Omental fat pad (tissue), 4 donors: ENCODE measurements at places on chromosomes 2 and 18.
A peak's percentile ranks its signal among the peaks of the same experiment; 100 is the strongest.

- DNase-seq, result peak; percentile 35
These were observed 515 bp upstream of the PLEKHB2 start for GRCh38 chr2:131104487-131105155.

- DNase-seq, result no peak
These were observed 58.6 kb upstream of the TMEM17 start for GRCh38 chr2:62564380-62565137.

GRCh38 chr18:57585855-57586250, 649 bp downstream of the FECH start:
- no peak for DNase-seq

GRCh38 chr18:34399892-34400291, 175.2 kb upstream of the NOL4 start:
- no peak for DNase-seq

- DNase-seq, result no peak
These were observed 797.0 kb downstream of the METTL4 start for GRCh38 chr18:1774261-1774660.

DNA sequence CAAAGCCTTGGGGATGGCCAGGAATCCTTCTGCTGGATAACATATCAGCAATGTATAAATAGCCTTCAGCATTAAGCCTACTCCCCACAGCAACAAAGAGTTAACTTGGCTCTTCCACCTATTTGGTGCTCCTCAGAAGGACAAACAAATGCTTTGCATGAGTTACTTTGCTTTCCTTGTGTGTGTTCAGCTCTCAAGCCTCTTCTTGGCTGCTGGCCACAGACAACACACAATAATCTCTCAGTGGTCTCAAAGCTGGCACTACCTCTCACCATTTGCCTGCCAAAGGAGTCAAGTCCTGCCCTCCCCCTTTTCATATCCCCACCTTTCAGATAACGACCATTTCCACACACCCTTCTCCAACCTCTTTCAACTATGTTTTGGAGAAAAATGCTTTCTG, 17.5 kb downstream of the FTCDNL1 start:
- no peak for DNase-seq

- no peak for DNase-seq
These were observed 244.3 kb downstream of the METTL4 start for GRCh38 chr18:2326999-2327398.

GRCh38 chr2:189168856-189169499, 10.6 kb downstream of the COL5A2 start:
- DNase-seq, result no peak

GRCh38 chr18:8960740-8961657, 141.5 kb upstream of the NDUFV2 start:
- no peak for DNase-seq

- no peak for DNase-seq
These were observed 572 bp downstream of the RPS27A start for GRCh38 chr2:55232863-55233657.

GRCh38 chr18:47725656-47726055, 204.8 kb downstream of the SMAD2 start:
- no peak for DNase-seq

GRCh38 chr2:16784652-16785051, 119.0 kb upstream of the CYRIA start:
- no peak for DNase-seq

GRCh38 chr2:190451561-190452176, 43.5 kb downstream of the MFSD6 start:
- no peak for DNase-seq

- no peak for DNase-seq
These were observed 12.0 kb upstream of the DYM start for GRCh38 chr18:49472459-49472858.

DNA sequence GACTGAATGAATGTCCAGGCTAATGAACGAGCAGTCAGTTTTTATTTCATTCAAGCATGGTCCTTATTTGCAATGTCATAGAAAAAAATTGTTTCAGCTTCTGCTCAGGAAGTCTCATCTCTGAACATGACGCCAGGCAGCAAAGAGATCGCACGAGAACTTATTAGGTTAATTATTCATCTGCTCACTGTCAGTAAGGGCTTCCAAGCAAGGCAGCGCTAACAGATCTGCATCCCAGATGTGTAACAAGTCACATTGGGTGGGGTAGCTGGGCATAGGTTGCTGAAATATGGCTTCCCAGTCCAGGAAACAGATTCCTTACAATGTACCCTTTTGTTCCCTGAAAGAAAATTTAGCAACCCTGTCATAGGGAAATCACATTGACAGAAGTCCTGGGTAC, 63.5 kb downstream of the ANKRD44 start:
- no peak for DNase-seq

GRCh38 chr2:59899692-59900091, 653.8 kb downstream of the BCL11A start:
- DNase-seq, result no peak

DNA sequence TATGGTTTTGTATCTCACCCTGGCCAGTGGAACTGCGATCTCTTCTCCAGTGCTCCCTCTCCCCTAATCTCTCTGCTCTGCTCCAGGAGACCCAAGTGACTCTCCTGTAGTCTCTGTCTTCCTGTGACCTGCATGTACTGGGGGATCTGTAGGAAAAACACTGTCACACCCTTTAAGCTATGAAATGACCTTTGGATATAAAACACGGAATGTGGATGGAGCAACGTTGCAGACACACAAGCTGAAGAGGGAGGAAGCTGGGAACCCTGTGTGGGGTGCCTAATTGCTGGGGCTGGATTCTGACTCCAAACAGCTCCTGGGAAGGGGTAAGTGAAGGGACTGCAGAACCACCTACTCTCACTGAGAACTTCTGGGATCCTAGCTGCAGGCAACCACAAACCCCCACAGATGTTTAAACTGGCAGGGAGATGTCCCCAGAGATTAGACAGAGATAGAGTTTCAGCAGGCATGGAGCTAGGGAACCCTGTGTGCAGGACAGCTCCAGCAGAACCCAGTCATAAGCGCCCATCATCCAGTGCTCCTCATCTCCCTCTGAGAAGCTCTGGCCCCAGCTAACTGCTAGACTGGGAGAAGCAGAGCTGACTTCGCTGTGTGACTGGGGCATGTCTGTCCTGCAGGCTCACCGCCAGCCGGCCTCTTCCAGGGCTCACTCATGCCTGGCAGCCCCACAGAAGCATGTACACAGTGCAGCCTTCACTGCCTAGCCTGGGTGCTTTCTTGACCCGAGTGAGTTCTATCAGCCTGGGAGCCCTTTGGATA, 482.7 kb upstream of the SETBP1 start:
- no peak for DNase-seq

DNA sequence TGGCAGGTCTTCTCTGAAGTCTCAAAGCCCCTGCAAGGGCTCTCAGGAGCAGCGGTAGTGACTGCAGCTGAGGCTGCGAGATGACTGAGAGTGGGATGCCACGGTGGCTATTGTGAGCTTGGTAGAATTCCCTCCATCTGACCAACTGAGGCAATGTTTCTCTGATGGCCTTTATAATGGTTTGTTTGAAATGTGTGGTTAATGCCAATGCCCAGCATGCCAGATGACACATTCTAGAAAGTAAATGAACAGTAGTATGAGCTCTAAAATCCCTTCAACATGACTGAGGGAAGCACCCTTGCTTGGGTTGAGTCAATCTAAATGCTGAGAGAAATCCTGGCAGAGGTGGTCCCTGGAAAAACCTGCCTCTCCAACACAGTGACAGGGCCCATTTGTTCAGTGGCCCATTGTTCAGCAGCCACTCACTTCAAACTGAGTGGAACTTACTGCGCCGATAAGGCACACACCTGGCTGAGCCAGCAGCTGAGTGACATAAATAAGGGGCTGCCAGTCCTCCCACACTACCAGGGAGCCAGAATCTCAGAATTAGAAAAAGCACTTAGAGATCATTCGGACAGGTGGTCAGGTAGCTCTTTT, 31.7 kb downstream of the SULT1C2 start:
- DNase-seq, result no peak

- DNase-seq, result no peak
These were observed 7.1 kb downstream of the RNF144A start for GRCh38 chr2:6924101-6924923.

- no peak for DNase-seq
These were observed 350.4 kb downstream of the EN1 start for GRCh38 chr2:118496870-118497611.

GRCh38 chr18:41060967-41061366, 894.1 kb upstream of the PIK3C3 start:
- DNase-seq, result no peak

- DNase-seq, result no peak
These were observed 1499.0 kb upstream of the TMEFF2 start for GRCh38 chr2:193693758-193694157.

DNA sequence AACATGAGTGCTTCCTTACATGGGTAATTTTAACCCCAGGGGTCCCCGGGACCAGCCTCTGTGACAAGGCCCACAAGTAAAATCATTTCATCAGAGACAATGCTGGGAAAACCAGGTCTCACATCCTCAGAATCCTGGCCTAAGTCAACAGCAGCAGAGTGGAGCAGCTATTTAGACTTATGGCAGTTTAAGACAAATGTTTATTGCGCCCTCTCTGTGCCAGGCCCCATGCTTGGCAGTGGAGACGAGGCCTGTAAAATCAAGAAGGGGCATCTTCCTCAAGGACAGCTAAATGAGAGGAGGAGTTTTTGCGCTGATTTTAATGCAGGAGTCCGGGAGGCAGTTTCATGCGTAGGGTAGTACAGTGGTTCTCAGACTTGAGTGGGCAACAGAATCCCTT, 56.0 kb upstream of the ACAA2 start:
- DNase-seq, result no peak

DNA sequence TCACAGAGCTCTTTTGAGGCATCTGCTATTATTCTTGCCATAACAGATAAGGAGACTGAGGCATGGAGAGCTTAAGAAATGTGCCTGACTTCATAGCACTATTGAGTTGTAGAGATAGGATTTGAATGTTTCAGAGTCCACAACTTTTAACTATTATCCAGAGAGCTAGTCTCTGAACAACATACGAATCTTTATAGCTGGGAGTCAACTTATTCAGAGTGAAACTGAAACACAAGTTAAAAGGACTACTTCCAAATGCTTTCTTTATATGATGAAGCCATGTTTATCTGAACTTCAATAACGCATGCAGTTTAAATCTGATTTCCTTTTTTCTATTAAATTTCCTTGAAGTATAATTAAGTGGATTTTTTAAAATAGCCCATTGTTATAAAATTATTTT, 268.8 kb downstream of the IKZF2 start:
- no peak for DNase-seq

DNA sequence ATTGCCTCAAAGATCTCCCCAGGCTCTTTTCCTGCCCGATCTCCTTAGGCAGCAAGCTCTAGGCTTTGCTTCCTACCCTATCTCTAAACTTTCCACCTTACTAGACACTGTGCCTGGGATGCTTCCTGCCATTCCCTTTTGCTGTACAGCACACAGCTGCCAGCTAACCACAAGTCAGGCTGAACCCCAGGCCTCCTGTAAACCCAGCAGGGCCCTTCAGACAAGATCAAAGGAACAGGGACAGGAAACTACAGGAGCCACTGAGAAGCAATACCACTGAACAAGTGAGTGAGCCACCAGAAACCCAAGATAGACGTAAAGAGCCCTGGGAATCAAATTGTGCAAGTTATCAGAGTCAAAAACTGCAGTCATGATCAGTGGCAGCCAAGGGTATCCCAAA, 180.7 kb downstream of the SUCLG1 start:
- no peak for DNase-seq

- no peak for DNase-seq
These were observed 25.8 kb downstream of the SANBR start for GRCh38 chr2:61091485-61091884.

DNA sequence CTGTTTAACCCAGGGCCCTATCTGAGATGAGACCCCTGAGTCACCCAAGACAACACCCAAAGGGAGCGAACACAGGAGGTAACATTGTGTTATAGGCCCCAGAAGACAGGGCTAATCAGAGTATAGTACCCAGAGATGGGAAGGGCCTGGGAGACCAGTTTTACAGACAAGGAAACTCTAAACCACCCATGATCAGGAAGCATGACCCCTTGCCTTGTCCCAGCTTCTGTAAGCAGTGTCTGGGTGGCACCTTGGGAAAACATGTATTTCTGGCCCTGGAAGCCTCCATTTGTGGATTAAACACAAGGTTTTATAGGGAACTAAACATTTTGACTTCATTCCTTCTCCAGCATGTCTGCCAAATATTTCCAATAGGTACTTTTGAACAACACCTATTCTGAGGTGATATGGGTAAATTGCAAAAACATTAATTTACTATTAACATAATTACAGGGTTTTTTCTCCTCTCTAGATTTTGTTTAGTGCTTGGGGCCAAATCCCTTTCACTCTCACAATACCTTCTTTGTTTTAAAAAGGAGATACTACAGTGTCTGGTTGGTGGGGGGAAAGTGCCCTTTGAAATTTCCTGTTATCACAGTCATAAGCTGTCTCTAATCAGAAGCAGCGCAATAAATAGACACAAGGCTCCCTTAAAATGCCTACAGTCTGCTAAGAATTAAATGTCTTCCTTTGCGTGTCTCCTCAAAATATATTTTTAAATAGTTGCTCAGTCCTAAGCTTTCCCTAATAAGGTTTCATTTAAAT, 341.1 kb downstream of the BCL11A start:
- no peak for DNase-seq

DNA sequence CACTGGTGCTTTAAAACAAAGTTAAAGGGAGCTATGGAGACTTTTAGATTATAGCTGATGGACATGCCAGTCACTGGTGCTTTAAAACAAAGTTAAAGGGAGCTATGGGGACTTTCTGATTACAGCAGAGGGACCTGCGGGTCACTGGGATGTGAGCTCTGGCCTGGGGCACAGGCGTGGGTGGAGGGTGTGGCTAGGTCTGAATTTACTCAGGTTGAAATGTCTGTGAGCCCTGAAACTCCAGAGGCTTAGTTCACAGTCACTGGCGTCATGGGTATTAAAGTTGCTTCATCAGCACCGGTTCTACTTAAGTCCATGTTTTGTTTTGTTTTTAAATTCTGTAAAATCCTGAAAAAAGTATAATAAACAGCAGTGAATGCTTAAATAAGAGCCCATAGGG, 49.0 kb upstream of the TMEM18 start:
- no peak for DNase-seq

DNA sequence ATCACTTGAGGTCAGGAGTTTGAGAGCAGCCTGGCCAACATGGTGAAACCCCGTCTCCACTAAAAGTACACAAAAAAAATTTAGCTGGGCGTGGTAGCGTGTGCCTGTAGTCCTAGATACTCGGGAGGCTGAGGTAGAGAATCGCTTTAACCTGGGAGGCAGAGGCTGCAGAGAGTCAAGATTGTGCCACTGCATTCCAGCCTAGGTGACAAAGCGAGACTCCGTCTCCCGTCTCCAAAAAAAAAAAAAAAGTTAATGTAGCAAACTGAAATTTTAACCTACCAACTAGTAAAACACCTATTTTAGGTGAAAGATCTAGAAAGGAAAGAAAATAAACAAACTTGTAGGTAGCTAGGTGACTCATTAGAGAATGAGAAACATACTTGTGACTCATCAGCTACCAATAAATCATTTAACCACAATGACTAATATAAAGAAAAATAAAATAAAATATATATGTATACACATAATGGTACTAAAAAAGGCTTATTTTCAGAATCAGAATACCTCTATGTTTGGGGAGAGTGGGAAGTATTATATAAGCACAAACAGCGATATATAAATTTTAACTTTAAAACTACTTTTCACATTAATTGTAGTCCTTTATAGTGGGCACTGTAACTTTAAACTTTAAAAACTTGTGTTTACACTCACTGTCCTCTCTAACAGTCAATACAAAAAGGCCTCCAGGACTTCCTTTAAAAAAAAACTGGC, 36.6 kb downstream of the DARS1 start:
- DNase-seq, result no peak

GRCh38 chr2:106734165-106734564, 151.8 kb downstream of the ST6GAL2 start:
- DNase-seq, result no peak

- no peak for DNase-seq
These were observed 220.9 kb downstream of the DYSF start for GRCh38 chr2:71674158-71674851.

GRCh38 chr2:71538656-71539265, 85.4 kb downstream of the DYSF start:
- no peak for DNase-seq
